ENCODE measurements at places on chromosomes 7 and 10.

- no peak for DNase-seq
These were observed 32.5 kb upstream of the TNS3 start for GRCh38 chr7:47614450-47614849.

- no peak for DNase-seq
These were observed 133.6 kb downstream of the TMEM26 start for GRCh38 chr10:61319386-61320256.

DNA sequence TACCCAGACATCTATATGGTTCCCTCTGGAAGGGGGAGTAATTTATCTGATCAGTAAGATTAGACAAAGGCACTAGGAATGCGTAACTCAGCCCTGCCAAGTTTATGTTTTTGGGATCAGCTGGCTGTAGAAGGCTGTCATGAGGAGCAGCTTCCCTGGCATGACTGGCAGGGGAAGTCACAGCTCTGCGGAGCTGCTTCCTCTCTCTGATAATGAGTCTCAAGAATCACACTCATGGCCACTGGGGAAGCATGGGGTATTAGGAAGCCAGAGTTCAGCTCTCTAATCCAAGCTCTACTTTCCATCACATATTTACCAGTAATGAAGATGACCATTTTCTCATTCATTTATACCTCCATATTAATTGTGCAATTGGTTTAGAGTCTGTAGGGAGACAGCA lies 758.9 kb downstream of the GRM8 start:
- DNase-seq, result no peak

GRCh38 chr10:122642726-122643605 lies 56.7 kb downstream of the C10orf120 start:
- DNase-seq, result peak; percentile 43

GRCh38 chr10:124436191-124436638 lies 13.6 kb downstream of the NKX1-2 start:
- DNase-seq, result no peak

- no peak for DNase-seq
These were observed 211.7 kb upstream of the MKI67 start for GRCh38 chr10:128337860-128338378.

DNA sequence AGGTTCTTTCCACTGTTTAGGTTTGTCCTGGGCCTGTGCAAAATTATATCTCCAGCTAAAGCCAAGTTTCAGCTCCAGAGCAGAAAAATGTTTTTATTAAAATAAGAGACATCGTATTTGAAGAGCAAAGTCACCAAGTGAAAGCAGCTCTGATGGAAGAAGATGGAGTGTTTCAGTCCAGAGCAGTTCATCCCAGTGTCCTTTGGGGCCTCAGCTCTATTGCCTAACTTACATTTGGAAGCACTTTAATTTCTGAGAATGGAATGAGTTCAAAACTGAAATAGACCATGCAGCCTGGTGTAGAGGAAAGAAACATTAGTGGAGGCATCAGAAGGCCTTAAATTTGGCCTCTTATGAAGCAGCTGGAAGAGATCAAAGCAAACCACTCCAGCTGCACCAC lies 545.2 kb downstream of the SORCS1 start:
- DNase-seq, result no peak

- DNase-seq, result no peak
These were observed 23.2 kb upstream of the ICA1 start for GRCh38 chr7:8285155-8285554.

DNA sequence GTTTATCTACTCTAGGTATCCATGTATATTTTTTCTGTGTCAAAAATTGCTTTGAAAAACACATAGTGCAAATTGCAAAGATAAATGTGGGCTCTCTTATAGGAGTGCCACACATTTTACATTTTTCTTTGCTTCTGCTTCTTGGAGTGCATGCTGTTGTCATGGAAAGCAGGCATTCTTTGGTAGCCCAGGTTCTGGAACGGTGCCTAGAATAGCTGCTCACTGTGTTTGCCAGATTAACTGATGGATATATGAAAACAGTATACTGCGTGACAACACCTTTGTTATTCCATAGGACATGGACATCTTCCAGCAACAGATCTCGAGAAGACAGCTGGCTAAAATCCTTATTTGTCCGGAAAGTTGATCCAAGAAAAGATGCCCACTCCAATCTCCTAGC lies 13.4 kb downstream of the NIPSNAP2 start:
- no peak for DNase-seq

GRCh38 chr7:93894966-93895640 lies 4.5 kb upstream of the TFPI2 start:
- no peak for DNase-seq

GRCh38 chr10:58641708-58642107 lies 129.0 kb downstream of the BICC1 start:
- no peak for DNase-seq

Data from upper lobe of left lung (tissue), 6 donors.